Stimulated activated CD4-positive, alpha-beta T cell treated with anti-CD3 and anti-CD28 coated beads, Interleukin-15, amount 100 ng/mL, for 1 hour (primary cell): ENCODE measurements at places on chromosomes 3 and 15.

GRCh38 chr3:159711560-159712333, 276.9 kb upstream of the IL12A start:
- no peak for DNase-seq

DNA sequence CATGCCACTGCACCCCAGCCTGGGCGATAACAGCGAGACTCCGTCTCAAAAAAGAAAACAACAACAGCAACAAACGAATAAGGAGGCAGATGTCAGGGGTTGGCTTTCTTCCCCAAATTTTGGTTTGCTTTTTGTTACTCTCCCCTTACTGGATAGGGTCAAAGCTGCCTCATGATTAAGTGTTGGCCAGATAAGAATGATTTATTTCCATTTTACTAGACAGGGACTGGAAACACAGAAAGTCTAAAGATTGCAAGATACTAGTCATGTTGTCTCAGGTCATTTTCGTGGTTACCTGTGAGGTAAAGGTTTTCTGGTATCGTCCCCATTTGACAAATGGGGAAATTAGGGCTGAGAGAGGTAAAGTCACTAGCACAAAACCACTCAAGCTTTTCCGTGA, 18.6 kb upstream of the ETV5 start:
- DNase-seq: no peak

- DNase-seq: peak; percentile 16
Observed at GRCh38 chr3:48966876-48967361, 23.1 kb upstream of the P4HTM start.

- DNase-seq: no peak
Observed at GRCh38 chr15:43219929-43220928, 589 bp downstream of the EPB42 start.

GRCh38 chr15:64502151-64502550, 41.8 kb downstream of the ZNF609 start:
- DNase-seq: no peak

DNA sequence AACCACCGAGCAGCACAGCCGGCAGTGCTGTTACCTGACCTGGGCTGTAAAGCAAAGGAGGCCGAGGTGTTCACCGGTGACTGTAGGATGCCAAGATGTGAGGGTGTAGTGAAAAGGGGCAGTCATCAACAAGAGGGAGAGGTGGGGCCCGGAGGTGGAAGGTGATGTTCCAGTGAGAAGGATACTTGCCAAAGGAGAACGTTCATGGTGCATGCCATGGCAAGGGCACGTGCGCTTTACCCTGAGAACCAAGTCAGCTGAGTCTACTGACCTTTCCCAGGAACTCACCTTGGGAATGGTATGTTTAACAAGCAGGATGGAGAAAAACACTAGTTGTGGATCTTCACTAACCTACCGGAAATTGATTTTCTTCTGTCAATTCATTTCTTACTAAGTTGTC, 211.1 kb downstream of the PDZRN3 start:
- DNase-seq: no peak

DNA sequence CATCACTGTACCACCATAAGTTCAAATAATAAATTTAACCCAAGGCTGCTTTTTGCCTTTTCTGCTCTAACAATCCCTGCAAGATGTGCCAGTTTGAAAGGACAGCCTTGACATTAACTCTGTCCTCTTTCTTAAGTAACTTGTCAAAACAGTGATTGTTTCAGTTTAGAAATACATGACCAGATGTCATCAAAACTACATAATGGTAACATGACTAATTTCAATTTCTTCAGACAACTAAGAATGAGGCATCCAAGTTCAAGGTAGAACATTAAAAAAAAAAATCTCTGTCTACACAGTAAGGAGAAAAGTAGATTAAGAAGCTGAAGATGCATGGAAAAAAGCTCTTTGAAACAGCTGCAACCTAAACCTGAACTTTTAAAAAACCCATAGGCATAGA, 47.4 kb downstream of the SHQ1 start:
- no peak for DNase-seq

- no peak for DNase-seq
Observed at GRCh38 chr15:41985236-41986160, 13.1 kb upstream of the EHD4 start.

DNA sequence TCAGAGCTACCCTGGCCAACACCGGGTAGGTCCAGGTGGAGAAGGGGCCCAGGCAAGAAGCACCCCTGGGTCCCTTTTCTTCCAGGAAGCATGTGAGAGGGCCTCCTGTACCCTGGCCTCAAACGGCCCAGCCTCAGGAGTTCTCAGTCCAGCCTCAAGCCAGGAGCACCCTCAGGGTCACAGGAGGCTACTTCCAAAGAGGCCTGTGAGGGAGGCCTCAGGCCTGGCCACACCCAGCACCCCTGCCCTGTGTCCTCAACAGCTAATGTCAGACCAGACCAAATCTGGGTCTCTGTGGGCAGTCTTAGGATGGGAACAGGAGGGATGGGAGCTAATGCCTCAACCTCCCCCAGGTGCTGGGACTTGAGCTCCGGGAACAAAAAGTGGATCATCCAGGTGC, 23.5 kb downstream of the PTH1R start:
- no peak for DNase-seq

- DNase-seq: no peak
Observed at GRCh38 chr3:60225848-60226247, 1025.4 kb downstream of the FHIT start.

DNA sequence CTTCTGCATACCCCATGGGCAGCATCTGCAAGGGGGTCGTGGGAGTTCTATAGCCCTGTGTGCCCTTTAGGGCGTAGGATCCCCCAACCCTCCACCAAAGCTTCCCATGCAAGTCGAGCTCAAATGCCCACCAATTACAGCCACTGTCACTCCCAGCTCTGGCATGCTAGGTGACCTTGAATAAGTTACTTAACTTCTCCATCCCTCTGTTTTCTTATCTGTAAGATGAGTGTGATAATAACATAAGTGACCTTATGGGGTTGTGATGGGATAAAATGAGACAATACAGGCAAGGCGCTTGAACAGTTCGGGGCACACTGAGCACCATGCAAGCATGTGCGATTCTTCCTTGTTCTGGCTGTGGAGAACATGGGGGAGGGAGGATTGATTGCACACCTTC, 74.8 kb upstream of the POMGNT2 start:
- no peak for DNase-seq

DNA sequence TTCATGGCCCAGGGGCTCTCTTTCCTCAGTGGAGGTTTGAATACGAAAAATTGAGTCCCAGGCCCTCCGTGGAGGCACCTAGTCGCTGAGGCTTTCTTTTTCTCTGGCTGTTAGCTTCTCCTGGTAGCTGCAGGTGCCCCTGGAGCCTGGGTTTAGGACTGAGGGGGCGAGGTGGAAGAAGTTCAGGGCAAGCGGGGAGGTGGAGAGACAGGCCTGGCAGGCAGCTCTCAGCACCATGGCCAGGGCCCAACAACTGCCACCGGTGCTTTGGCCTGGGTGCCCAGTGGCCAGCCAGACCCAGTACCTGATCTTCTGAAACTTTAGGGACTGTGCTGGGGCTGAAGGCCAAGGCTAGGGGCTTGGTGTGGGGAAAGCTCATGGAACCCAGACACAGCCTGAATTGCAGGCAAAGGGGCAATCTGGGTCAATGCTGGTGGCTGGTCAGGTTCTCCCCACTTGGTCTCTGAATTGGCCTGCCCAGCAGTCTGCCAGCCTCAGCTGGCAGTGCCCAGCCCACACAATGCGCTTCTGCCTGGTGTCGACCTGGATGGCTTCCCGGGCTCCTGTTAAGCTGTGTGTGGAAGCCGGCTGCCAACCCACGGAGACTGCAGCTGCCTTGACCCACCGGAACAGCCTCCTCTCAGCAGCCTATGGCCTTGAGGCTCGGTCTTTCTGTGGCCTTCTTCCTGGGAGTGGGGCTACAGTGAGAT, 30.3 kb upstream of the POLG start:
- no peak for DNase-seq

DNA sequence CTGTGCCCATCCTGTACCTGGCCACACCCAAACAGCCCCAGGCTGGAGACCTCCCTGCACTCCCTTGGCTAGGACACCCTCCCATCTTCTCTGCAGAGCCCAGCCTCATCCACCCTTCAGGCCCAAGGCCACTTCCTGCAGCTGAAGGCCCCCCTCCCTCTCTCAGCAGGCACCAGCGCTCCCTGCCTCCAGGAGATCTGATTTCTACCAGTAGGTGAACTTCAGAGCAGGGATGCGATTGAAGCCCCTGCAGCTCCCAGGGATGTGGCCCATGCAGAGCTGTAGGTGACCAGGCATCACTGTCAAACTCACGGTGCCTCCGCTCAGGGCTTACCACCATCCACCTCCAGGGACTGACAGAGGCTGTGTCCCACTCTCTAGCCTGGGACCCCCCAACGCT, 96.3 kb downstream of the NUP210 start:
- DNase-seq: no peak

DNA sequence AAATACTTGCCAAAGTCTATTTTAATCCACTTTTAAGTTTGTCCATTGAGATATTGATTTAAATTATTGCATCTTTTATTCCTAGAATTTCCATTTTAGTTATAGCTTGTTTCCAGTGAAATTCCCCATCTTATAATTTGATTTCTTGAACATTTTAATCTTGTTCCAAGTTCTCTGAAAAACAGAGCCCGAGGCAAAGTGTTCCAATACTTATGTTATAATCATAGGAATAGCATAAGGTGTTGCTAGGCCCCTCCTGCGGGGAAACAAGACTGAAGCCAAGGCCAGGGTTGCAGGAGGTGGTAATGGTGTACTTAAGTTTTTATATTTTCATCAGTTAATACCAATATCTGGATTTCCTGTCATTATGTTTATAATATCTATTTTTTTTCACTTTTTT, 226.6 kb downstream of the ADAMTSL3 start:
- DNase-seq: no peak

DNA sequence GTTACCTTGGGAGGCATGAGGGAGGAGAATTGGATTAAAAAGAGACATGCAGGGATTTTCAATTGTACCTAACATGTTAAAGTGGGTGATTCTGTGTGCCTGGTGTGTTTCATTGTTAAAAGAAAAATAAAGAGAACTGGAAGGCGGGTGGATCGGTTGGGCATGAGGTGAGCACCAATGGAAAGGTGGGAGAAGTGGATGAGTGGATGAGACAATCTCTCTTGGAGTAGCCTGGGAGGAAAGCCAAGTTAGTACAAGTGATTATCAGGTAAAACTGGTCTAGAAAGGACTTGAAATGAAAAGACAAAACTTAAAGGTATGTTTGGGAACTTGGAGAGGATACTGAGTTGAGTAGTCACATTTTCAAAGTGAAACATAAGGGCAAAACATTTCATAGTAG, 12.1 kb downstream of the VEPH1 start:
- no peak for DNase-seq

- no peak for DNase-seq
Observed at GRCh38 chr15:29377161-29377560, 107.5 kb upstream of the NSMCE3 start.

DNA sequence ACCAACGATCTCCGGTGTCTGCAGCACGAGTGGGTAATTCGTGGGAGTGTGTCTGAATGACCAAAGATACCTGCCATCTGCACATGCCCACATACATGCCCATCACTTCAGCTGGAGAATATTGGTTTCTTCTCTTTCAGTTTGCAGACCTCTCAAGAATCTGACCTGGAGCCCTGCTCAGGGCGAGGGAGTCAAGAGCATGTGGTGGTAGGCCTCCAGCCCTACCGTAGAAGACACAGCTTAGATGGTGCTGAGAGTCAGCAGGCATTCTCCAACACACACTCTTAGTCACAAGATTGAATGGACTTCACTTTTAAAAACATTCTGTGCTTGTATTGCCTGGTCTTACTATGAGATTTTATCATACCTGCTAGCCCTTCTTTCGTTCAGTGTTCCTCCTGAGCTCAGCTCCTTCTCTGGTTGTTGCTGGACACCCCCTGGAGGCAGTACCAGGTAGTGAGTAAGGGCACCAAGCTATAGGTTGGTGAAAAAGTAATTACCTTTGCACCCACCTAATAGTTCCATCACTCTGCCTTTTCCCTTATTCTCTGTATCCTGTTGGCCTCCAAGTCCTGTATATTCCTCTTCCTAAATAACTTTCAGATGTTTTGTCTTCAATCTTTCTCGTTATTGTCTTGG, 252.0 kb downstream of the CACNA2D3 start:
- DNase-seq: no peak

GRCh38 chr3:151837057-151837456, 23.1 kb downstream of the AADAC start:
- no peak for DNase-seq

DNA sequence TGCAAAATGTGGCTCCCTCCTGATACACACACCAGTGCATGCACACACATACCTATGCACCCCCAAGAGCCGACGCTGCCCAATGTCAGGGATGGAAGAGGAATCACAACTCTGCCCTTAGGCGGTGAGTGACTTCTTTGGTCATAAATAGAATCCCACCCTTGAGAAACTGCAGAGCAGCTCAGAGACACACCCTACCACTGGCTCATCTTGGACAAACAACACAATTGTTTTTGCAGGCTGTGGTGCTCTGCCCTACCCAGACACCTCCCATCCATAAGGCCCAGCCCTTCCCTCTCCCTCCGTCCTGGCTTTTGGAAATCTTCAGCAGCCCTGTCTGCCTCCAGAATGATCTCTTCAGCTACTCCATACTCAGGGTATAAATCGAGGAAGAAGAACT, 73.8 kb upstream of the HRH1 start:
- DNase-seq: no peak

- DNase-seq: no peak
Observed at GRCh38 chr3:115666081-115666480, 42.8 kb downstream of the GAP43 start.

GRCh38 chr15:83206526-83207008, 1.1 kb downstream of the HDGFL3 start:
- no peak for DNase-seq

DNA sequence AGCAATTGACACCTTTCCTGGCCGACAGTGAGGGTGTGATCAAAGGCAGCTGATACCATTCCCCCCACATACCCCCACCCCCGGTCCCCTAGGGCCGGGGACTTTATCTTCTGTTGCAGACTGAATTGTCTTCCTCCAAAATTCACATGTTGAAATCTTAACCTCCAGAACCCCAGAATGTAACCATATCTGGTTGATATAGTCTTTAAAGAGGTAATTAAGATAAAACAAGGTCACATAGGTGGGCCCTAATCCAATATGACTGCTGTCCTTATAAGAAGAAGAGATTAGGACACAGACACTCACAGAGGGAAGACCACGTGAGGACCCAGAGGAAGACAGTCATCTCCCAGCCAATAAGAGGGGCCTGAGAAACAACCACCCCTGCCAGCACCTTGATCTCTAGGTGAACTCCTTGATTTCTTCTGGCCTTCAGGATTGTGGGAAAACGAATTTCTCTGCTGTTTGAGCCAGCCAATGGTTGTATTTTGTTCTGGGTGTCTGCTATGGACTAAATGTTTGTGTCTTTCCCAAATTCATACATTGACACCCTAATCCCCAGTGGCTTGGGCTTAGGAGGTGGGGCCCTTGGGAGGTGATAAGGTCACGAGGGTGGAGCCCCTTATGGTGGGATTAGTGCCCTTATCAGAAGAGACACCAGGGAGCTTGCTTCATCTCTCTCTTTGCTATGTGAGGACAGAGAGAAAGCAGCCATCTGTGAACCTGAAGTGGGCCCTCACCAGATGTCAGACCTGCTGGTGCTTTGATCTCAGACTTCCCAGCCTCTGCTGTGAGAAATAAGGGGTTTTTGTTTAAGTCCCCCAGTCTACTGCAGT, 144.0 kb downstream of the CHSY1 start:
- no peak for DNase-seq

GRCh38 chr15:87034886-87035285, 955.2 kb downstream of the AGBL1 start:
- no peak for DNase-seq
